NCI-H345 (cell line): ENCODE measurements at places on chromosomes 12 and 14.

DNA sequence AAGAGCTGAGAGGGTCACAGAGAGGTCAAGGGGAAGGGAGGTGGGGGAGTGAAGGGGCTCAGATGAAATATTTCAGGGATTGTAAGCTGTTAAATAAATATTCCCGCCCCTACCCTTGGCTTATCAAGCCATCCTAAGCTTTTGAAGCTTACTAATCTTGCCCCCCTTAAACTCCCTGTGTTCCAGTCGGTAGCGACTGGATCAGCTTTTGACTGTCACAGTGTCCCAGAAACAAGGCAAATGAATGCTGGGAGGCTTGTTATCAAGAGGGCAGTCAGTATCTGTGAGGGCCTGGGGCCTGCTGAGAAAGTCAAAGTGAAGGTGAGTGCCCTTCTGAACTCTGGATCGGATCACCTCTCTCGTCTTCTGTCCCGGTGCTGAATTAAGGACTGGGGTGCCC lies 128.1 kb downstream of the DACT1 start:
- no peak for DNase-seq

DNA sequence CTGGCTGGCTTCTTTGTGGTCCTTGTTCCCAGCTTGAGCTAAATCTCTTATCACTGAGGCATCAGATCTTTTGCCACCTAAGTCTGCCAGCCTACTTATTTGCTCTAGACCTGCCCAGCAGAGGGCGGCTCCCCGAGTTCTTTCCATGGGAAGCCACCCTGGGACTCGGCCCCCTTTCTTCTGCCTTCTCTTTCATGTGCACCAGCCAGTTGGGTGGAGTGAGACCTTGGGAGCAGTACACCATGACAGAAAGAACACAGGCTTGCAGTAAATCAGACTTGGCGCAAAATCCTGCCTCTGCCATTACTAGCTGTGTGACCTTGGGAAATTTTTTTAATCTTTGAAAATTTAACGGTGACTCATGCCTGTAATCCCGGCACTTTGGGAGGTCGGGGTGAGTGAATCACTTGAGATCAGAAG lies 7.4 kb downstream of the SMAGP start:
- no peak for DNase-seq

DNA sequence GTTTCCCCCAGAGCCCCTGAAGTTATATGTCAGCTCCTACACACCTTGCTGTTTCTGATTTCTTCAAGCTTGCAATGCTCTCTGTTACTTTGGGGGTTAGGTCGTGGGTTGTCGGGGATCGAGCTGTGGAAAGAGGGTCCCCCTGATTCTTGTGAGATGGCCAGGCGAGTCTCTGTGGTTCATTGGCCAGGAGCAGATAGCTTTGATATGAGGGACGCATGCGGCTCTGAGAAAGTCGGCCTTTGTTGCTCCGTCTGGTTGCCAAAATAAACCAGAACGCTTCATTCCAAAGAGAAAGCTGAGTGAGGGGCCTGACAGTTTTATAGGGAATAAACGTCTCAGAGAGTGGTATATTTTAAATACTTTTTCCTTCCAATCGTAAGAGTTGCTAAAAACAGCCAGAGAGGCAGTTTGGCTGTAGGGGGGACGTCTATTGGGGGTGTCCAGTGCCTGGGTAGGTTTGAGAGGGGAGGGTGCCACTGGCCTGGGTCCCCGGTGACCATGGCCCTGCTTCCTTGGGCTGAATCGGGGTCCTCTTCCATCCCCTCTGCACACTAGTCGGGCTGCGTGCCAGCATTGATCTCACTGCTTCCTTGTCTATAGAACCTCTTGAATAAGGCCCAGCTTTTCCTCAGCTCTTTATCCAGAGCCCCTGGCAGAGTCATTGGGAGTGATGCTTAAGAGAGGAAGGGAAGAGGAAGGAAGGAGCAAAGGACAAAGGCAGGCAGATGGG lies 18.9 kb downstream of the CCND2 start:
- no peak for DNase-seq

DNA sequence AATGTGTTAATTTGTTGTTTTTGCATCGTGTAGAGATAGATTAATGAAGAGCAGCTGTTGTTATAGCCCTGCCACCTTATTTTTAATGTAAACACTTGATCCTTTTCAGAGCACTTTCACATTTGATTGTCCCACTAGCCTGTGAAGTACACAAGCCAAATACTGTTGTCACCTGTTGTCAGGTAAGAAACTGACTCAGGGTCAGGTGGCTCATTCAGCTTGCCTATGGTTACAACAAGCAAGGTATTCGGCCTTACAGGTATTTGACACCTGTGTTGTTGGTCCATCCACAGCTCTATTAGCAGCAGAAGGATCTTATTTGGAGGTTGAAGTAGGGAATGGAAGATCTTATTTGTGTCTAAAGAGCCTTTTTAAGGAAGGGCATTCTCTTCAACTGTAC lies 108.9 kb downstream of the GPR135 start:
- DNase-seq: no peak

- DNase-seq: no peak
These were observed 680.3 kb downstream of the MED13L start for GRCh38 chr12:115597157-115597712.

GRCh38 chr14:85542623-85543022 lies 12.7 kb downstream of the FLRT2 start:
- DNase-seq: no peak

DNA sequence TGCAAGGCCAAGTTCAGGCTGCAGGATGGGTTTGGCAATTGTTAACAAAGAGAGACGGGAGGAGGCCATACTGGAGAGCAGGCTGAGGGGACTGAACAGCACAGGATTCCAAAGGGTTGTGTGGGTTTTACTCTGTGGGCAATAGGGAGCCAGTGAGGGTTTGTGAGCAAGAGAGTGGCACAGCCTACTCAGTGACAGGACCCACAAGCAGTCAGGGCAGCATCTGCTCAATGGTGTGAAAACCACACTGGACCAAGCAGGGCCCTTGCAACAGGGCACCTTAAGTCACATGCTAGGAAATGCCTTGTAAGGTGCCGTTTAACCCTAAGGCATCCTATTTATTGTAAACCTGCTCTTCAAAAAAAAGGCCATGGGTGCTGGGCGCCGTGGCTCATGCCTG lies 22.0 kb downstream of the SYNE3 start:
- no peak for DNase-seq

DNA sequence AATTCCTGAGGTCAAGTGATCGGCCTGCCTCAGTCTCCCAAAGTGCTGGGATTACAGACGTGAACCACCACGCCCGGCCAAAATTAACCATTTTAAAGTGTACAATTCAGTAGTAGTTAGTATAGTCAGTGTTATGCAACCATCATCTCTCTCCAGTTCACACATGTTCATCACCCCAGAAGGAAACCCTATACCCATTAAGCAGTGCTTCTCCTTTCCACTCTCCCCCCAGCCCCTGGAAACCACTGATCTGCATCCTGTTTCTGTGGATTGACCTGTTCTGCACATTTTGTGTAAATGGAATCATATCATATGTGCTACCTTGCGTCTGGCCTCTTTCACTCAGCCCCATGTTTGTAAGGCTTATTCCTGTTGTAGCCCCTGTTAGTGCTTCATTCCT lies 52.2 kb downstream of the PHETA1 start:
- no peak for DNase-seq

GRCh38 chr14:93715279-93715927 lies 72.9 kb downstream of the PRIMA1 start:
- DNase-seq: no peak

- DNase-seq: no peak
These were observed 811.5 kb upstream of the SEL1L start for GRCh38 chr14:82345184-82345583.

- DNase-seq: no peak
These were observed 479 bp downstream of the KDM5A start for GRCh38 chr12:388541-389141.

- no peak for DNase-seq
These were observed 42.6 kb upstream of the FOXJ2 start for GRCh38 chr12:7989827-7990491.

GRCh38 chr14:99880651-99881420 lies 87.6 kb downstream of the EML1 start:
- no peak for DNase-seq

DNA sequence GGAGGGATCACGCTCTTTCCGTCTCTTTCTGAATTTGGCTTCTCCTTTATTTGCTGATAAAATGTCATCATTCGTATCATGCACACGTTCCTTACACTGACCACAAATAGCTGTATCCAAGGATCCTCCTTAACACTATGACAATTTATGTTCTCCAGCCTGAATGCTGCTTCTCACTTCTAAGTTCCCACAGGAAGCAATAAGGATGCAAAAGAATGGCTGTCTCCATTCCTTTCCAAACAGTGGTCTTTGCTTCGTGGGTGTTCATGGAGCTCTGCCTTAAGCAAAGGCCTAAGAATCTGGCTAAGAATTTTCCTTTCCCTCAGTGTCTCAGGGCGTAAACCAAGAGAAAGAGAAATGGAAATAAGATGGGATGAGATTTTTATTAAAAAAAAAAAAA lies 200.2 kb downstream of the ITPR2 start:
- no peak for DNase-seq

DNA sequence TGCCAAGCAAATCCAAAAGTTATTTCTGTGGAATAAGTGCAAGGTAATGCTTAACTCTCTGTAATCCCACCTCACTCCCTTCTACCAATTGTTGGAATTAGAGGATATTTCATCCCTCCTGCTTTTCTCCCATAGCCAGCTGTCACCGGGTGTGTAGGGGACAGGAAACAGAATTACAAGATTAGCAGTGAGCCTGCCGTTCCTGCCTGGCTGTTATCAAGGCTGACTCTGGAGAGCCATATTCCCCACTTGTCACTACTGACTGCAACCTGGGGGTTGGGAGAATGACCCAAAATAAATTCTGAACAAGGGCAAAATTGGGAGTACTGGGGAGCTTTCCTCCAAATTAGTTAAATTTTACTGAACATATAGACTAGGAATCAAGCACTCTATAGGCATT lies 24.8 kb downstream of the TBX5 start:
- no peak for DNase-seq
